Karpas-422 (cell line): ENCODE measurements at places on chromosomes 6 and 20.

DNA sequence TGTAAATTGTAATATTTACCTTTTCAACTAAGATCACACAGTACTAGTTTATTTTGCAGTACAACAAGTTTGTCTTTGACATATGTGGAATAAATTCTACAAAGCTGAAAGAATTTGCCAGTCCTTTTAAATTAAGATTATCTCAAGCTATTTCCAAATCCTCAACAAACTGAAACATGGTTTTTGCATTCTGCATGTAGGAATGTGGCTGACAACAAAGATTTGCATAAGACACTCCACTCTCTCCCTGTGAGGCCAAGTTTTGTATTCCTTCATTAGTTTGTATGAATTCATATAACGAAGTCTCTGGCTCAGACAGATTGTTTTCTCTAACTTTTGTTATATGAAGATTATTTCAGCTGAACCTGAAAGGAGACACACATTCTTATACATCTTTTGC lies 124.1 kb upstream of the THEMIS start:
- no peak for DNase-seq

DNA sequence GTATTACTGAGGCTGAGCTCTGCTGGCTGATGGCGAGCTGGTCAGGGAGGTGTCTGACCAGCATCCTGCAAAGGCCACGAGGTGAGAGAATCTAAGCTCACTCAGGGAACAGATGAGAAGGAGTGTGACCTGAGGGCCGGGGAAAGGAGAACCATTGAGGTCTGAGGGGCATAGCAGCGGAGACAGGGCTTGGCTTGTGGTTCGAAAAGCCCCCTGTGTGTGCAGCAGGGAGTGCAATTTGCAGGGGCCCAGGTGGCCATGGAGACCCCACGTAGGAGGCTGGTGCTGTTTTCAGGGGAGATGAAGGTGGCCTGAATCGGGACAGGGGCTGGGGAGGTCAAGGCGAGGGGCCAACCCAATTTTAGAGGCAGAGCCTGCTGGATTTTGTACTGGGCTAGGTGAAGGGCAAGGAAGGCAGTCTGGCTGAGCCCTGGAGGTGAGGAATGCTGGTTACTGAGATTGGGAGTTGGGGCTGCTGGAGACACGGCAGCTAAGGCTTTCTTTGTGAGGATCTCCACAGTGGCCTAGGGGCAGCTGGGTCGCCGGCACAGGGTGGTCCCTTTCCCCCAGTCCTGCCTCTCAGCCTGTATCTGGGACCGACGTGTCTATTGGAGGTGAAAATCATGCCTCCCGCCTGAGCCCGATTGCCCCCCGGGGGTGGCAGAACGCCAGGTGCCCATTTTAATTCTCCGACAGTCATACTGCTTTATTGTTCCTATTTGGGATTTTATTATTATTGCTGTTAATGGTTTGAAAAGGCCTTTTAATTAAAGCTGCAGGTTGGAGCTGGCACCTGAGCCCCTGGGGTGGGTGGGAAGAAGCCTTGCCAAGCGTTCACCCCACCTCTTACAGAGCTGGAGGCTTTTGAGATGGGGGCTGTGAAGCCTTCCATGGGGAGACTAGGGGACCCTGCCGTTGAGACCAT lies 28.4 kb downstream of the DLGAP4 start:
- no peak for DNase-seq

DNA sequence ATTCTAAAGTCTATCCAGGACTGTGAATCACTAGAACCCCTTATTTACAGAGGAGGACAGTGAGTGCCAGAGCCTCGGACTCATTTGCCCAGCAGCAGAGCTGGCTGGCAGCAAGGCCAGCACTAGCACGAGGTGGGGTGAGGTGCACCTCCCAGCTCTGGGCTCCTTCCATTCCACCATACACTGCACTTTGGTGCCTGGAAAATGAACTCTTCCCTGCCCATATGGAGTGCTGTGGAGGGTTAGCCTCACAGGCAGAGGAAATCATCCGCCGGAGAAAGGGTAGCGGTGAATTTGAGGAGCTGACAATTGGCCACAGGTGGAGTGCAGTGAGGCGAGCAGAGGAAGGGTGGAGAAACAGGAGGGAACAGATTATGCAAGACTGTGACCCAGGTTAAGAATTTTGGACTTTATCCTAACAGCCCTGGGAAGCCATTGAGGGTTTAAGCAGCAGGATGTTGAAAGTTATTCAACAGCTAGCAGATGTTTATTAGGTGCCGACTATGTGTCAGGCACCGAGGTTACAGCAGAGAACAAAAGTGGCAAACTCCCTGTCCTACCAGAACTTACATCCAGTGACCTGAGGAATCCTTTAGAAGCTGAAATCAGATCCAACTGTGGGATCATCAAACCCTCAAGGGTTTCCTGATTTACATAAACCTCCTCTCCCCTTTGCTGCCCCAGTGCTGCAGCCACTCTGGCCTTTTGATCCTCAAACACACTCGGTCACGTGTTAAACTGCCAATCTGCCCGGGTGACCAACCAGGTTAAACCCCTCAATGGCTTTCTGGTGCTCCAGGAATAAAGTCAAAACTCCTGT lies 6.2 kb downstream of the TRIM26 start:
- DNase-seq = no peak

DNA sequence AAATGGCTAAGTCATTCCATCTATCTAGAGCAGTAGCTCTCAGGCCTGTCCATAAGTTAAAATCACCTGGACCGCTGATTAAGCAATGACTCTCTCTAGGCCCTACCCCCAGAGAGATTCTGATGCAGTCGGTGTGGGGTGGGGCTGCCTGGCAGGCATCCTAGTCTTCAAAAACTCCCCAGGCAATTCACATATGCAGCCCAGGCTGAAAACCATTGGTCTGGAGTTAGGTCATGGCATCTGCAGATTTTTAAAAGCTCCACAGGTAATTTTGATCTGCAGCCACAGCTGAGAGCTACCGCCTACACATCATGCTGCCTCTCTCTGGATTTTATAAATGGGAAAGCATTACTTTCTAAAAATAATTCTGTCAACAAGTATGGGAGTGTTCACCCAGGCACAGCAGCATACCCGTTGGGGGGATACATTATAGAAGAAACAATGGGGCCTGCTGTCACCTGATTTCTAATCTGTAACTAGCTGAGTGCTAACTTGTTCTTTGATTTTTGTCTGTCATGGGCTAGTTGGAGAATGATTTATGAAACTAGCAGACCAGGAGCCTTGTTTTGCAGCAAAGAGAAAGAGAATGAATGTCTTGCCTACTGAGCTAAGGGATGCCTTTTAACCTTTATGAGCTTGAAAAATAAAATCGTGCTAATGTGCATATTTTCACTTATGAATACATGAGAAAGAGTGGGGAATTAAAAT lies 44.1 kb upstream of the ATXN1 start:
- no peak for DNase-seq

GRCh38 chr6:79812195-79812594 lies 135.2 kb downstream of the ELOVL4 start:
- no peak for DNase-seq
